ENCODE measurements at places on chromosomes 2 and 18. TPM values are rescaled to one million over a fixed set of nuclear protein-coding genes. Genes with fewer than 3 reads are reported as not detected.

Gene ZBTB7C
- total RNA-seq, result under 0.01 TPM

Gene ACKR3
- total RNA-seq, result 3.2 TPM

Gene NCKAP1
- total RNA-seq, result 66.2 TPM

Gene TFCP2L1
- not detected for total RNA-seq

Gene CRACDL
- not detected for total RNA-seq

Data from bronchial smooth muscle cell (primary cell).